Lung microvascular endothelial cell (primary cell): ENCODE measurements at places on chromosomes 5 and 9.

GRCh38 chr5:111143910-111144309 is 51.8 kb downstream of the WDR36 start:
- DNase-seq: no peak

- DNase-seq: no peak
These were observed 80.3 kb downstream of the PSD2 start for GRCh38 chr5:139875957-139876356.

DNA sequence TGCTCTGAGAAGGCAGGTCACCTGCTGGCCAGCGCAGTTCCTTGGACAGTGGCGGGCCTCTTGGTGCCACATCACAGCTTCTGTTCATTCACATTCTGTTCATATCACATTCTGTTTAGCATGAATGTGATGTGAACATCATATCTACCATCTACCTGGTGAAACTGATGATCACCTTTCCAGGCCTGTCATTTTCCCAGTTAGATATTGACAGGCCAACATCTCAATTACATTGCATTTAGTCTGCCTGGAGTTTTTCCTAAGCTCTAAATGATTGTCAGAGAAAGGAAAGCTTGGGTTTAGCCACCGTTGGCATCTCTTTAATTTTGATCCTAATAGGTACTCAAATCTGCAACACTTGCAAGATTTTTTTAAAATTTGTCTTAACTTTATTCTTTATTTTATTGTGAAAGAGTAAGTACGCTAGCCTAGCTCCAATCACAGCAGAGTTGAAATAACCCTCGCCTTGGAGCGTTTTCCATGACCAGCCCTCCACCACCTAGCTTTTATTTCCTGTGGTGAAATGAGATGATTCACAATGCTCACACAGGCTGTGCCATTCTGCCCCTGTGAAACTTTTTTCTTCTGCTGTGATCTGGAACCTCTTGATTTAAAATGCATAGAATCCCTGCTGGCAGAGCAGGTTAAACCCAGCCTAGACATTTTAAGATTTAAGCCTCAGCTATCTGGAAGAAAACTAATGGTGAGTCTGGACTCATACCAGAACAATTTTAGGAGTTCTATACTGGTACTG is 225.0 kb downstream of the ESM1 start:
- peak; percentile 54 for DNase-seq

GRCh38 chr5:74421377-74421776 is 219.2 kb downstream of the ENC1 start:
- no peak for DNase-seq

DNA sequence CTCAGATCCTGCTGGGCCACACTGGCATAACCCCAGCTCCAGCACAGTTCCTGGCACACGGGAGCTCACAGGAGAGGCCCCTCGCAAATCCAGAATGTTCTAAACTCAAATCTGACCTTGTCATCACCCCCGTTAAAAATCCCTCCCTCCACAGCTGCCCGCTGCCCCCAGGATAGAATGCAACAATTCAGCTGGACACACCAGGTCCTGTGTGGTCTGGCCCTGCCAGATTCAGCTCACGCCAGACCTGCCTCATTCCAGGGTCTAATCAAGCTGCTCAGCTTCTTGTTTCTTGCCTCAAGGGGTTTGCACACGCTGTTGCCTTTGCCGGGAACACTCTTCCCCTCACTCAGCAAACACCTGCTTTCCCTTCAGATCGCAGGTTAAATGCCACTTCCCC is 45.0 kb upstream of the ASS1 start:
- DNase-seq: no peak

DNA sequence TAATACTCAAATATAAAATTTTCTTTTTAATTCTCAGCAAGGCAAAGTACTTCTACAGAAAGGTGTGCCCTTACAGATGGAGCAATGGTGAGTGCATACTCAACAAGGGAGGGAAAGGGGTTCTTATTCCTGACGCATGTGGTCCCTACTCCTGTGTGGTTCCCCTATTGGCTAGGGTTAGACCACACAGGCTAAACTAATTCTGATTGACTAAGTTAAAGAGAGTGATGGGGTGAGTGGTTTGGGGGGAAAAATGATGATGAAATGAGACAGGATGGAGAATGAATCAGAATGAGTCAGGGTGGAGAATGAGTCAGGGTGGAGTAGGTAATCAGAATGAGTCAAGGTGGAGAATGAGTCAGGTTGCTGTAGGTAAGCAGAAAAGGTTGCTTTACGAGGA is 22.9 kb upstream of the HMGCS1 start:
- DNase-seq: no peak

DNA sequence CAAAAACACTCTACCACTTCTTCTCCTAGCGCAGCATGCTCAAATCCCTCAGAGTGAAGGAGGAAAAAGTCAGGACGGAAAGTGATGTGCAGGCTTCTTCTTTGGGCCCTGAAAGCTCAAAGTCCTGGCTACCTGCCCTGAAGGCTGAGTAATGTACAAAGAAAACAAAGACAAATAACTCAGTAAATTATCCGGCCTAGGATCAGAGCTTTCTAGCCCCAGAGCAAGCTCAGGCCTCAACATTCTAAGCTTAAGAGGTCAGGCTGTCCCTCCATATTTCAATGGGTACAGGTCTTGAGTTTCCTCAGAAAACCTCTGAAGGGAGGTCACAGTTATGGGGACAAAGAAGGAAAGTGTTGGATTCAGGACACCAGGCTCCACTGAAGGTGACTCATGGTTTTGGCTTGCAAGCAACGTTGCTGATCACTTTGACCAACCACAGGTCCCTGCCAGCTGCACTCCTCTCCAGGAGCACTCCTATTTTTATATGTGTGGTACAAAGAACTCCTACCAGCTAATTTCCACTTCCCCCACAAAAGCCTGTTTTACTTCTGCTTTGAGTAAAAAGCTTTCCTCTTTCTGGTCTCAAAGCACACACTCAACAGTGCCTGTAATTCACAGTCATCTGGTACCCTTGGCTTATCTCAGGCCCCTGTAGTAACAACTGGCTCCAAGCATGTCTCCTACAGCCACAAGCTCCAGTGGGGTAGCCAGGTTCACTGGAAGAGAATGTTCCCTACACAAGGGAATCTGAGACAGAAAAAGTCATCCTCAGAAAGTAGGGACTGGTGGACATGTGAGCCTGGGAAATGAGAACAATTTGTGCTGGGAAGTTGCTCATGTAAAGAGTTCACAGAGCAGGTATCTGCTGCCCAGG is 115.7 kb downstream of the UGCG start:
- peak; percentile 89 for DNase-seq

DNA sequence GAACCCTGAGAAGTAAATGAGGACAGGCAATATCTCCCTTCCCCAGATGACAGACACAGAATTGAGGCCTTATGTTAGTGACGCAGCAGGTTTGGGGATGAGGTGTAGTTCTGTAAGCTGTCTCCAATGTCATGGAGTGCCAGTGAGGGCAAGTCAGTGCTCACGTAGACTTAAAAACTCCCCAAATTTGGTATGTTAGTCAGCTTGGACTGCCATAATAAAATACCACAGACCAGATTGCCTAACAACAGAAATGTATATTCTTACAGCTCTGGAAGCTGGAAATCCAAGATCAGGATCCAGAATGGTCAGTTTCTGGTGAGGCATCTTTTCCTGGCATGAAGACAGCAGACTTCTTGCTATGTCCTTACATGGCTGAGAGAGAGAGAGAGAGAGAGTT is 14.9 kb downstream of the FOXI1 start:
- no peak for DNase-seq

- DNase-seq: no peak
These were observed 11.9 kb upstream of the GALNT10 start for GRCh38 chr5:154178661-154179060.

GRCh38 chr9:87549791-87550190 is 52.1 kb downstream of the DAPK1 start:
- no peak for DNase-seq

- DNase-seq: no peak
These were observed 4.6 kb downstream of the DBH start for GRCh38 chr9:133640580-133641395.

DNA sequence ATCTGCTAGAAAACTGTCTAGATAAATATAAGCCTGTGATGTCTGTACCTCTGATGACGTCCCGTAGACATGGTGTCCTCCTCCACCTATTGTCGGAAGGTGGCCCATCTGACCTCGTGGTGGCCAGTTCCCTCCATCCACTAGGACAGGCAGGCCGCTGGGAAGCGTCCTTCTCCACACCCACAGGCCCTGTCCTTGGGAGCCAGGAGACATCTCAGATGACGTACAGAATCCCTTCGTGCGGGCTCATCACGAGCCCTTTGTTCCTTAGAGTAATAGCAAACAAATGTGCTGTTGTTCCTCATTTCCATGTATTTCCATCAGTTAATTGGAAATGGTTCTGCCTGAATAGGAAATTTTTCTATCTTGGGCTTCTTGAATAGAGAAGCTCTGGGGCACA is 38.3 kb upstream of the TENT4A start:
- DNase-seq: no peak

GRCh38 chr5:147760086-147760875 is 22.2 kb downstream of the JAKMIP2 start:
- DNase-seq: no peak

DNA sequence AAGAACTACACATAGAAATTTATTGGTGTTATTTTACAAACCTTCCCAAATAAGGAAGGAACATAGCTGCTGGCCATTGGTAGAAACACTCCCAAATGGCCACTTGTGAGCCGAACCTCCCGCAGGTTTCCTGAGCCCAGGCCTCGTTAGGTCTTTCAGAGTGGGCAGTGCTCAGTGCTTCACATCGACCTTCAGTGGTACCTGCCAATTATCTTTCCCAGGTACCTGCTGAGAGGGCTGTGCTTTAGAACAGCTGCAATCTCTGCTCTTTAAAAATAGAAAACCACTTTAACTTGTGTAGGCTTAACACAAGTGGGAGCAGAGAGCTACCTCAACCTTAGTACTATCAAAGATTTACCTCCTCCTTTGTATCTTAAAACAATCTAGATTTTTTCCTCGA is 334.1 kb downstream of the RFX3 start:
- no peak for DNase-seq

DNA sequence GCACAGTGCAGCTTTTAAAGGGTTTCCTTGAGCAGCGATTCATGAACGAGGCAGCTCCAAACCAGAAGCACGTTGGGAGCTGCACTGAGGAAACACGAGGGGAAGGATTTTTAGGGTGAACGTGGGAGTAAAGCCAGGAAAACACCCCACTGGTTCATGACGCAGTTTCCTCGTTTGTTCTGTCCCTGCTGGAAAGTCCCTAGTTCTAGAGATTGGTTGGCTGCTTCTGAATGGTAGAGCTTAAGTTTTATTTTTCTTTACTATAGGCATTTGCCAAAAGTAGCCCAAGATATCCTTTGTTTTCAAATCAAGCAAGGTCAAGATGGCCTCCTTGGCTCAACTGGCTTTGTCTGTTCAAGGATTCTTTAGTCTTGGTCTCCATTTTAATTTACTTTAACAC is 116.5 kb upstream of the CACNA1B start:
- DNase-seq: peak; percentile 67

GRCh38 chr9:126336736-126337325 is 10.2 kb downstream of the MVB12B start:
- DNase-seq: no peak

- DNase-seq: no peak
These were observed 113.8 kb upstream of the ANKRD55 start for GRCh38 chr5:56346741-56347535.

GRCh38 chr5:72951671-72952468 is 4.0 kb upstream of the FCHO2 start:
- DNase-seq: peak; percentile 83

GRCh38 chr5:114339108-114339507 is 22.8 kb upstream of the KCNN2 start:
- no peak for DNase-seq

GRCh38 chr5:40678026-40678425 is 1.7 kb upstream of the PTGER4 start:
- peak; percentile 66 for DNase-seq

DNA sequence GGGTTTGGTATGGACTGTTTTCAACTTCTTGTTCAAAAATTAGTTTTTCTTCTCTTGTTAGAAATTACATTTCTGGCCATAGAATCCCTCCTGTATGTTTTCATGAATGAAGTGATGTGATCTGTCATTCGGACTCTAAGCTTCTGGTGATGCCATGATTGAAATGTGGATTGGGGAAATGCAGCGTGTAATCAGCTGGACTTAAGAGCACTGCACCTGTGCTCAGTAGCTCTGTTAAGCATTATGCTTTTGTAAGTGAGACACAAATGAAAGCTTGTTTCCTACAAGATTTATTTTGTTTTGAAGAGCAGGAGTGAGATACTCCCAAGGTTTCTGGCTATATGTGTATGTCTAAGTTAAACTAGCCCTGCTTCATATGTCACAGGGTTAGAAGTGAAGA is 24.0 kb upstream of the FAM120AOS start:
- no peak for DNase-seq

DNA sequence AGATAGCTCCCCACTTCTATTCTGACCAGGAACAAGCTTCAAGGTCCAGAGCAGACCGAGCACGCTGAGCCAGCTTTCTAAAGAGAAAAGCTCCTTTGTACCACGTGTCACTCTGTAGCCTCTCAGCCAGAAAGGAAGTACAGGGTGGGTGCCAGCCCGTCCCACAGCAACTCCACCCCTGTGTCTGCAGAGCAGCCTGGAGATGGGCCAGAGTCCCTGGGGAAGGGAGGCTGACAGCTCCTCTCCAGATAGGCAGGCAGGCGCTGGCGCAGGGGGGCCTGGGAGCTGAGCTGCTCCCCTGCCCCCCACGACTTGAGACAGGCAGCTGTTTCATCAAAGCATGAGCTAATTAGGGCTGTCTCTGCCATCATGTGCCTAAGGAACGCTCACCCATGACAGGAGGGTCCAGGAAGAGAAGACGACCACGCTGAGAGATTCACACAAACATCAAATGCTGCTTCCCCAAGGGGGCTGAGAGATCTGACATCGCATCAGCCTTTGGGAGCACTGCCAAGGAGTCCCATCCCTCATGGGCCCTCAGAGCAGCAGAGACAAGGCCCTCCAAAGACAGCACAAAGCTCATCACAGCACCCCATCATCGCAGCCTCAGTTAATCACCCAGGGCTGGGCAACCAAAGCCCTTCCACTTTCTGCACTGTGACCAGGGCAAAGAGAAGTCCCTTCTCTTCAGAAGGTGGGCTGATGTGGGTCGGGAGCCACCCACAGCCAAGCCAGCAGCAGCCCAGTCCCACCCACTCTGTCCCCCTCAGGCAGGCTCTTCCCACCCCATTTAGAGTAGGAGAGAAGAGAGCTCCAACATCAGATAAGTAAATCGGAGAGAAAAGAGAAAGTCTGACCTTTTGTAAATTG is 78.5 kb upstream of the LRRTM2 start:
- peak; percentile 63 for DNase-seq

- DNase-seq: no peak
These were observed 21.3 kb downstream of the PRDM9 start for GRCh38 chr5:23528677-23529076.

GRCh38 chr5:4862500-4862899 is 277.6 kb upstream of the ADAMTS16 start:
- peak; percentile 61 for DNase-seq

- peak; percentile 52 for DNase-seq
These were observed 12.4 kb upstream of the NFIB start for GRCh38 chr9:14326264-14326826.

GRCh38 chr5:135359374-135360165 is 39.5 kb downstream of the MACROH2A1 start:
- DNase-seq: no peak
